NCI-H1694 treated with DMSO at 0.1 percent for 48 hours (cell line): ENCODE measurements at places on chromosomes 4 and X.

DNA sequence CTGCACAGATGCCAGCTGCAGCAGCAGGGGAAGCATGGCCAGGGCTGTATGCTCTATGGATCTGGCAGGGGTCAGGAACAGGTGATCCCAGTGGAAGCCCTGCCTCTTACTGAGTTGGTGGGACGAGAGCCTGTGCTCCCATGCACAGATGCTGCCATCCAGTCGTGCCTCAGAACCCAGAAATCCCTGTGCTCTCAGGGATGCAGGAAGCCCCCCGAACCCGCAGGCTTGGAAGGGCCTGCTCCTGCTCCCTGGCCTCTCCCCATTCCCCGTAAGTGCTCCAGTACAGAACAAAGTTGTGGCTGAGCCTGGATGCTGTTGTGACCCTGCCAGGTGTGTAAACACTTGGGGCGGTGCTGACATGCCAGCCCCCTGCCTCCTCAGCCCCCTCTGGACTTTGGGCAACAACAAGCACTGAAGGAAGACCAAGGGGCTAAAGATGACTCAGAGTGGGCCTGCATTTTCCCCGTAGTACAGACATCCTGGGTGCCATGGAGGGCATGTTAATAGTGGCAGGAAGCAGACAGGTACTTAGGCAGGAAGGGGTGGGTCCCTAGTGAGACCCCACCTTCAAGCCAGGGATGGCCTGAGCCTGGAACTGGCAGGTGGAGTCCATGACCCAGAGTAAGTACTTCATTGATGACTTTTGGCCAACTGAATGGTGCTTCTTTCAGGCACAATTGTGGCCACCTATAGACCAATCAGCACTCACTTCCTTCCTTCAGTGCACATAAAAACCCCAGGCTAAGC, 1640.7 kb downstream of the C4orf33 start:
- no peak for DNase-seq

GRCh38 chr4:7160439-7160838, 31.9 kb upstream of the SORCS2 start:
- no peak for DNase-seq

- DNase-seq, result no peak
These were observed 27.4 kb downstream of the CCKAR start for GRCh38 chr4:26462874-26463273.

GRCh38 chr4:101349801-101350064, 2.4 kb upstream of the PPP3CA start:
- DNase-seq, result no peak

GRCh38 chr4:164410401-164410800, 343.5 kb upstream of the SMIM31 start:
- DNase-seq, result no peak

GRCh38 chr4:153468587-153468986, 2.4 kb downstream of the TMEM131L start:
- DNase-seq, result no peak

DNA sequence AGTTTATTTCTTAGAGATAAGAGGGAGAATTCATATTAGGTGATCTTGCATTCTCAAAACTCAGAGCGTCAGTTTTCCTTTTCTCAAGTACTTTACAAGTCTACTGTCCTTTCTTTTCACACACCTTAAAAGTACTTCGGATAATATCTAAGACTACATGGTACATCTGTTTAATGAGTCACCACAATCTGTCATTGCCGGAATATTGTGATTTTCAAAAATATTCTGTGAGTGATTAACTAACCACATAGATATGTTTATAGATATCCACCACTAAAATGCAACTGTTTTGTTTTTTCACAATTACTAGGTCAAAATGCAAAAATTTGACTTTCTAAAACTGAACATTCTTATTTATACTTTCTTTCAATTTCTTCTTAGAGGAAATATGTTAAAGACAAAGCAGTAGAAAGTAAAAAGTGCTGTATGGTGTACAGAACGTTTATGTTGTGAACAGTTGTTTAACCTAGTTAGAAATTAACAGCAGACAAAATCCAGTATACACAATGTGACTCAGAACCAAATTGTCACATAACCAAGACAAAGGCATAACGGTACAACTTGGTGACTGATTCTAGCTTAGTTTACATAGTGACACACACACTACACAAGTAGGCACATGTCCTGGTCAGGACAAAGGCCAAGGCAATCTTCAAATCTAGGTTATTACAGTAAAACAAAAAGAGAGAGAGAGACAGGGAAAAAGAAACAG, 482.9 kb downstream of the NAF1 start:
- DNase-seq, result no peak
